ENCODE measurements at places on chromosomes 1 and 21.

- DNase-seq = no peak
Measured at GRCh38 chr1:224637515-224637914, 21.4 kb downstream of the CNIH3 start.

DNA sequence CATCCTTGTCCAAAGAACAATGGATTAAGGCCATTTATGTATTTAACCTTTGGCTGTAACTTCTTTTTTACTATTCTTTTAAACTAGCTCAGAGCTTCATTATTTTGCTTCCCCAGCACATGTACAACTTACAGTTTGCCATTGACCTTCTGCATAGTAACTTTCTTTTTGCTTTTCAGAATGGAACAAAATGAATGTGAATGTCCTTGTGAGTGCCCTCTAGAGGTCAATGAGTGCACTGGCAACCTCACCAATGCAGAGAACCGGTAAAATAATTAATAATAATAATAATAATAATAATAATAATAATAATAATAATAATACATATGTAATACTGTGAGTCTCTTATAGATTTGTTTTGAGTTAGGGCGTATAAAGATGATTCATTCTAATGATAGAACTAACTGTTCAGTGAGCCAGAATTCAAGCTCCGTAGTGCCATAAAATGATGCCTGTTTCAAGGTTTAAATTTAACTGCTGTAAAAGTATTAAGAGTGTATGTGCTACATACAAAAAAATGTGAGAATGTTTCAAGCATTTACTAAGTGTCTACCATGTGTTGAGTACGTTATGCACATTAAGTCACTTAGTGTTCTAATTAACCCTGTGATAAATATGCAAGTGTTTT, 69.0 kb upstream of the RAVER2 start:
- peak; percentile 58 for DNase-seq

DNA sequence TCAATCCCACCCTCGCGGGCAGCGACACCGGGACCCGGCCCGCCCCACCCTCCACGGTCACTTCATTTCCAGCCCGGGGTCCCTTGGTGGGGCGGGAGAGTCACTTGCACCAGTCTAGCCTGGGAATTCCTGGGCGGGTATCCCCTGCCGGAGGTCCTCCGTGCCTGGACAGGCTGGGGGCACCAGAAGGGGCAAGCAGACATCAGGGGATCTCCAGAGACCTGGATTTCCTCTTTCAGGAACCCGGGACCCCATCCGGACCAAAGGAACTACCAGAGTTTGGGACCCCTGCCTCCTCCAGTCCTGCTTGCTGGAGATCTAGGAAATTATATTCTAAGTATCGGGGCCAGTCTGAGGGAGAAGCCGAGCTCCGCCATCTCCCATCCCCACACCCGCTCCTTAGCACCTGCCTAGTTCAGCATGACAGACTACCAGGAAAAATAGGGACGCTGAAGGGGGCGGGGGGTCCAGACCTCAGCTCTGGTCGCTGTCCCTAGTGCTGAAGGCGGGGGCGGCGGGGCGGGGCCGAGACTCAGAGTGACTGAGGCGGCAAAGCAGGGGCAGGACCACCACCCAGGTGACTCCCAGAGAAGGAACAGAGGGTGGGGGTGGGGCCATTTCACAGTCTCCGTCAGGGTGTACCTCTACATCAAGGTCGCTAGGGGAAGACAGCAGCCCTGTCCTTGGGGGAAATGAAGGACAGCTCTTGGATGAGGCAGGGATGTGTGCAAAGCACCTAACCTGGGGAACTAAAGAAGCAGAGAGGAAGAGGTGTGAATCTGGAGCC, 832 bp downstream of the HCN3 start:
- peak; percentile 26 for DNase-seq

GRCh38 chr21:26572702-26573381, at the start of gene CYYR1:
CYYR1 (minus strand) TSS chr21:26573286; CDS start chr21:26572940, 346 bp downstream.
- DNase-seq = no peak

DNA sequence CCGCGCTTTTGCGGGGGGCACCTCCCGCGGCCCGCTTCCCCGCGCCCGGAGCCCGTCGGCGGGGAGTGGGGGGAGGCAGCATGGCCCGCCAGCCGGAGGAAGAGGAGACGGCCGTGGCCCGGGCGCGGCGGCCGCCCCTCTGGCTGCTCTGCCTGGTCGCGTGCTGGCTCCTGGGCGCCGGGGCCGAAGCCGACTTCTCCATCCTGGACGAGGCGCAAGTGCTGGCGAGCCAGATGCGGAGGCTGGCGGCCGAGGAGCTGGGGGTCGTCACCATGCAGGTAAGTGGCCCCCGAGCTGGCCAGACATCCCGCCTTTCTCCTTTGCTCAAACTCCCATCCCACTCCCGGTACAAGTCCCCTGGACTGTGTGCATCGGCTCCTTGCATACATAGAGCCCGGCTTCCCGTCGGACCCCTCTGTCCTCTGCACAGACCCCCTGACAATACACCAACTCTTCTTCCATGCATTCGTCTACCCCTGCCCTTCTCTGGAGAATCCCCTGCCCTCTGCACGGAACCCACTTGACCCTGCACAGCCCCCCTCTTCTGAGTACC, 812 bp downstream of the CACHD1 start:
- DNase-seq = peak; percentile 24

Measured in suppressor macrophage treated with lipopolysaccharide for 1 hour (primary cell).